Hematopoietic multipotent progenitor cell treated with erythropoietin and hydrocortisone succinate and interleukin-3 and kit ligand, for 17 days (in vitro differentiated cells): ENCODE measurements at places on chromosomes 4 and X.

DNA sequence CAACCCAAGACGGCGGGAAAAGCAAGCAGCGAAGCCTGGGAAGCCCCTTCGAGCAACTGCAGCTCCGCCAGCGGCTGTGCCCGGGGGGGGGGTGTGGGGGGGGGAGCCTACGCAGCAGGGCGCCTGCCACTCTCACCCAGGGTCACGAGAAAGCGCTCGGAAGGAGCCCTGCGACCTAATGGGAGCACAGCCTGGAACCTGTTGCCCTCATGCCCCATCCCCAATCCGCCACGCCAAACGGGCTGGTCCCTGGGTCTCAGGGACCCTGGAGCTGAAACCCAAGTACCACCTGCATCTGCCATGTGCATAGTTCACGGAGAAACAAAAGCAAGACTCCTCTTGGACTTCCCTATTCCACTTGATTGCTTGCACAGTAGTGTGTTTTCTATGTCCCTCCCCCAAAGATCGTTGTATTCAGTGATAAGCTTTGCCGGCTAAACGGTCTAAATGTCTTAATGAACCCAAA, 359 bp upstream of the GAB3 start:
- no peak for DNase-seq

GRCh38 chr4:152185786-152186550, 349.9 kb downstream of the FBXW7 start:
- no peak for DNase-seq

GRCh38 chr4:20370274-20370673, 118.6 kb downstream of the SLIT2 start:
- DNase-seq = no peak

DNA sequence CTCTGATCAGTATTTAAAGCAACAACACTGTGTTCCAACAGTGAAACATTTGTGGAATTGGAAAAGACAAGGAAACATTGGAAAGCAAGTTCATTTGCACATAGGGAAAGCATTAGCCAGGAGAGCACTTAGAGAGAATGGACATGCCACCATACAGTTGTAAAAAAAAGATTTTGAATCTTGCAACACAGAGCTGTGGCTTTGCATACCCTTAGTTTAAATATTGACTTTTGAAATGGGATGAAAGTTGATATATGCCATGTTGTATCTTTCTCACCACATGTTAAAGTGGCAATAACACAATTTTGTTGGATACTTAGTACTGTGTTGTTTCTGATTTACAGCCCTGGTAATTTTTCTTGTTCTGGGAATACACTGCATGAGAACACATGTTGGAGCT, 208.1 kb downstream of the BMPR1B start:
- no peak for DNase-seq

GRCh38 chr4:149631629-149632028, 184.0 kb downstream of the IQCM start:
- DNase-seq = no peak

GRCh38 chr4:141416219-141416618, 195.5 kb downstream of the ZNF330 start:
- no peak for DNase-seq

DNA sequence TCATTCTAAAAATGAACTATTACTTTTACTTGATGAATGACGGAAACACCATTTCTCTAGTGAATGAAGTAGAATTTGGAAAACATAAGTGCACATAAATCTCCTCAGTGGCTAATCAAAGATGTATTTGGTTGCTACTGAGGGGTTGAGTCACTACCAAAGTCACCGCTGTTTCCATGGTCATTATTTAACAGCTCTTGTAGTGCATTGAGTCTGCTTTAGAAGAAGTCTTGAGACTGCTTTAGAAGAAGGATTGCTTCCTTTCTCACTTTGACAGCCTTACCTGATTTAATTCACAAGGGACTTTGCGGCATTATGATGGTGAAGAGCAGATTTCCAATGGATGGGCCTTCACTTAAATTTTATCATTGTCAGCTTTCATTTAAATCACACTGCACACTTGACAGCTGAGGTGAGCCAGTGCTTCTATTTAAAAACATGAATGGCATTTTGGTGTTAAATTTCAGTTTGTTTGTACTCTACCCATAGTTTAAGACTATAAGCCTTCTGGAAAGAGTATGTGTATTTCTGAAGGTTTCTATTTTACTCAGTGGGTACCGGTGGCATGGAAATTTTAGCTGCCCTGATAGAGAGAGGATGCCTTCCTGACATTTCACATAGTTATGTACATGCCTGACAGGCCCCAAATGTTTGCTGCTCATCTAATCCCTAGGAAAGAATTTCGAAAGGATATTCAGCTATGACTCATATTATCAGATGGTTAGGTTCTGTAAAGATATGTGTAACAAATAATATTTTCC, 9.5 kb downstream of the ASB5 start:
- no peak for DNase-seq

DNA sequence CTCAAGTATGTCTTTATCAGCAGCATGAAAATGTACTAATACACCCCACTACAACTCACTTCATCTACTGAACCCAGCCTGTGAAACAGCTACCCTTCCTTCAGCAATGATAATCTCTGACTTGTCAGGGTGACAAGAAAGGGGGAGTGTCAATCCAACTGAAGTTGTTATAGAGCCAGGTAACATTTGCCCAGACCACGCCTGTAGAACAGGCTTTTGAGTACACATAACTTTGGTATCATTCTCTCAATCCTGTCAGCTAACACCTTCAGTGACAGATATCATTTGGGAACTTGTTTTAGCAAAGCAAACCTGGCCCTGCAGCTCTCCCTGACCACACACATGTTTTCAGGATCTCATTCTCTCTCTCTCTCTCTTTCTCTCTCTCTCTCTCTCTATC, 592.2 kb downstream of the SMARCA1 start:
- no peak for DNase-seq

- no peak for DNase-seq
Observed at GRCh38 chr4:139212900-139213299, 35.9 kb upstream of the ELF2 start.

GRCh38 chrX:39000802-39001201, 199.5 kb downstream of the MID1IP1 start:
- no peak for DNase-seq

DNA sequence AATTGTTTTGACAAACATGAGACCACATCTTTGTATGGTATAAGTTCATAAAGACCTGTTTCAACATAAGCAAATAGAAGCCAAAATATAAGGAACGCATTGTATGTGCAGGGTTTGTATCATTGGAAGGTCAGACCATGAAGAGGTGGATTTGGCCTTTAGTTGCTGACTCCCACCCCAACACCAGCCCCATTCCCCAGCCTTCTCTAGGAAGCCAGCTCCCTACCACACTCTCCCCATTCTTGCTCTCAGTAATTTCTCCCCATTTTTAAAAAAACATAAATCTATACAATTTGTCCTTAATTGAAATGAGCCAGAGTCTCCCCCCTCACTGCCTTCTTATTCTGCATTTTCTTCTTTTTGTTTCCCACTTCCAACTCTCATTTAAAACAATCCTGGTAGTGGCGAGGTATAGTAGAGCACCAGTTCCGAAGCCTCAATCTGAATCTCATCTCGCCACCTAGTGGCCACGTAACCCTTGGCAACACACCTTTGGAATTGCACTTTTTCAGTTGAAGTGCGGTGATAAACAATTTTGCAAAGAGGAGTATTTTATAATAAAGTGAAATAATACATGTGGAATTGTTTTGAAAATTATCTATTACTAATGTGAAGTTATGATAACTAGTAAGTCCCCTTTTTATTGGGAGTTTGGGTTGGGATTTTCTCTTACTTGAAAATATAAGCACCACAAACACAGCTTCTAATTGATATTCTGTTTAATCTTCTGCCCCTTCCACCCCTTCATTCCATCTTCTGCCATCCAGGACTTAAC, 126.6 kb downstream of the ASB9 start:
- peak; percentile 11 for DNase-seq

DNA sequence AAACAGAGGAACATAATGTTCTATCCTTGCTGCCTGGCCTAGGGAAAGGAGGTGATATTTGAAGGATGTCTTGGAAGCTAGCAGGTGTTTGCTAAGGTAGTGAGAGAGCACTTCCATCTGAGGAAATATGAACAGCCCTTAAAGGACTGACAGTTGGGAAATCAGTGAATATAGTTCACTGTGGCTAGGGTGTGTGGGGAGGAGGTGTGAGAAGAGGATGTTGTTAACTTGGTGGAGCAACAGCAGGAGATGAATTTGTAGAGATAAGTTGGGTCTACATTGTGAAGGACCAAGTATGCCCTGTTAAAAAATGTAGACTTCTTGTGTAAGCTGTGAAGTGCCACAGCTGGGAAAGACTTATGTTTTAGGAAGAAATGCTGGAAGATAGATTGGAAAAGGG, 25.5 kb downstream of the TBC1D19 start:
- DNase-seq = no peak

- DNase-seq = no peak
Observed at GRCh38 chr4:77994194-77994721, 62.9 kb upstream of the FRAS1 start.

DNA sequence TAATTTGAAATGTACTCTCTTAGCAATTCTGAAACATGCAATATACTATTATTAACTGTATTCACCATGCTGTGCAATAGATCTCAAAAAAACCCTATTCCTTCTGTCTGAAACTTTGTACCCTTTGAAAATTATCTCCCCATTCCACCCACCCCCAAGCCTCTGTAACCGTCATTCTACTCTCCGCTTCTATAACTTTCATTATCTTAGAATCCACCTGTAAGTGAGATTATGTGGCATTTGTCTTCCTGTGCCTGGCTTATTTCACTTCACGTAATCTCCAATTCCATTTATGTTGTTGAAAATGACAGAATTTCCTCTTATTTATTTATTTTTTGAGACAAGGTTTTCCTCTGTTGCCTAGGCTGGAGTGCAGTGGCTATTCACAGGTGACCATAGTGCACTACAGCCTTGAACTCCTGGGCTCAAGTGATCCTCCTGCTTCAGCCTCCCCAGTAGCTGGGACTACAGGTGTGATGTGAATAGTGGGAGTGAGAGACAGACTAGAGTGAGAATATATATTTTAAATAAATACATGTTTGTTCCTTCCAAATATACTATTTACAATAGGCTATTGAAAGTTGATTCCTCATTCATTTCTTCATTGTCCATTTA, 30.5 kb downstream of the VSIG4 start:
- no peak for DNase-seq

DNA sequence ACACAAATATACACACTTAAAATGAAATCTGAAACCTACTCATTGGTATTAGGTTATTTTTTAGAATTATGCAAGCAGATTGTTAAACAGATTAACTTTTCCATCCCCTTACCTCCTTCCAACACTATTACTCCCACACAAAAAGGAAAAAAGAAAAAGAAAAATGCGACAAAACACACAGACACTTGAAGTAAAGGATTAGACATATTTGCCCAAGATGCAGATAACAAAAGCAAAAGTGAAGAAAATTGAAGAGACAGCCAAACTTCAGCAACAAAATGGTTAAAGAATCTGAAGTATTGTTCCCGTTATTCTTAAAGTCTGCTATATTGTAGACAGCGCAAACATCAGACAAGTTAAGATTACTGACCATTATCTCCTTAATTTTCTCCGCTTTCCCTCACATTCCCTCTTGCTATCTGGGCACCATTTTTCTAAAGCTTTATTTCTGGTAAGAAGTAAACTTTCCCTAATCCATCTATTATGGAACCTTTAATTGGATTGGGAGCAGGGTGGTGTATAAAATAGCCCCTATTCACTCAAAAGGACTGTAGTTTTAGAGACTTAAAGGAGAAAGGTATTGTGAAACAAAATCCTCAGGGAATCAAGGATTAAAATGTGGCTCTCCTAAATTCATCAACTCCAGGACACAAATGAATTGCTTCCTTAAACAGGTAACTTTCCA, 34.7 kb upstream of the MAB21L2 start:
- no peak for DNase-seq

DNA sequence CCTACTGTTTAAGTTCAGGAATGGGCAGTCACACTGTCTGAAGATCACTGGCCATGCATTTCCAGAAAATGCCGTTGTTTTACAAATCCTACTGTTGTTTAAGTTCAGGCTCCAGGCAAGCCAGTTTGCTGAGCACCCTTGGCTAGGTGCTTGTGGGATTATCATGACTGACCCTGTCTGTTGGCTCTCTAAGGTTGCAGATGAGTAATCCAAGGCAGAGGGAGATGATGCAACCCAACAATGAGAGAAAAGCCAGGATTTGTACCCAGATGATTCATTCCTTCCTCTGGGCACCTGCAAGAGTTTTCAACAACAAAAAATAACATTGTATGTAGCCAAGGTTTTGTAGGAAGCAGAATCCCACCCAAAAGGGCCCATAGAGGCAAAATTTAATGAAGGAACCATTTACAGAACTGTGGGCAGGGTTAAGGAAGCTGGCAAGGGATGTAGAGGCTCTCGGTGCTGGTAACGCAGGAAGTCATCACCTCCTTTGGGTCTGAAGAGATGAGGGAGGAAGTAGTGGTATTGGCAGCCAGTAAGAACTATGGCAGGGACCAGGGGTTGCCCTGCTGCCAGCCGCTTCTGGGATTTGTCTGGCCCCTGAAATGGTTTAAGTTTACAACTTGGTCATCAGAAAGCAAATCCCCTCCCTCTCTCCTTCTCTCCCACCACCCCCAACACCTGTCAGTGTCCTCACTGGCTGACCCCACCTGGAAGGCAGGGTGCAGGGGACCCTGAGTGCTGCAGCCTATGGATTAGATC, 54.8 kb downstream of the MSX1 start:
- no peak for DNase-seq

- no peak for DNase-seq
Observed at GRCh38 chr4:17134100-17134499, 235.7 kb upstream of the LDB2 start.

DNA sequence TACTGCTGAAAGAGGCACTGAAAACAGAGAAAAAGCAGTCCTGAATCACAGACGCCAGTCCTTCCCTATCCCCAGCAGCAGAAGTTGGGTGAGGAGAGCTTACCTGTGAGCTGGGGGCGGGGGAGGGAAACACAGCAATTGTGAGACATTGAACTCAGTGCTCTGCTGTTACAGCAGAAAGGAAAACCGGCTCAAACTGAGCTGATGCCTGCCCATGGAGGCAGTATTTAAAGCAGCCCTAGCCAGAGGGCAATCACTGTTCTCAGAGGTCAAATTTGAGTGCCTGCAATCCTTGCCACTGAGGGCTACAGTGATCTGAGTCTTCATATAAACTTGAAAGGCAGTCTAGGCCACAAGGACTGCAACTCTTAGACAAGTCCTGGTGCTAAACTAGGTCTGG, 220.7 kb downstream of the GRXCR1 start:
- DNase-seq = no peak

- no peak for DNase-seq
Observed at GRCh38 chrX:2188330-2188792, 312.4 kb downstream of the DHRSX start.

DNA sequence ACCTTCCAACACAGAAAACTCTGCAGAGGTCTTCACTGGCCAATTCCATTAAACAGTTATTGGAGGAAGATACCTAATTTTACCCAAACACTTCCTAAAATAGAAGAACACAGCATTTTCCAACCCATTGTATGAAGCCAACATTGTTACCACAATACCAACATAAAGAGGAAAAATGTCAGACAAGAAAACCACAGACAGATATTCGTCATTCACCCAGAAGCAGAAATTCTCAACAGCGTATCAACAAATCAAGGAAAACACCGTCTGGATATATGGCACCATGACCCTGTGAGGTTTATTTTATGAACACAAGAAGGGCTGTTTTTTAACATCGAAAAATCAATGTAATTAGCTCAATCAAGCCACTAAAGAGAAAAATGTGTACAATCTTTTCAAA, 255.6 kb downstream of the ASMT start:
- DNase-seq = no peak
